Central memory CD8-positive, alpha-beta T cell (primary cell): ENCODE measurements at places on chromosomes 12 and 14.

- no peak for DNase-seq
- H3K27ac ChIP-seq: no peak overlapping the region
- H3K4me1 ChIP-seq: no peaks in the 10 kb centered on the region
These were observed 135.1 kb downstream of the PPM1H start for GRCh38 chr12:62799766-62800406.

GRCh38 chr12:24560192-24560775 lies 388.6 kb downstream of the BCAT1 start:
- H3K27ac ChIP-seq: no peak overlapping the region
- DNase-seq: no peak
- H3K4me3 ChIP-seq: no peak overlapping the region
- peaks cover 5% of the 10 kb centered on the region for H3K36me3 ChIP-seq

GRCh38 chr14:87615822-87616679 lies 376.9 kb downstream of the GALC start:
- no peaks in the 10 kb centered on the region for H3K36me3 ChIP-seq
- no peak overlapping the region for H3K27ac ChIP-seq
- no peaks in the 10 kb centered on the region for H3K27me3 ChIP-seq
- no peaks in the 10 kb centered on the region for H3K4me1 ChIP-seq
- H3K4me3 ChIP-seq: no peak overlapping the region

DNA sequence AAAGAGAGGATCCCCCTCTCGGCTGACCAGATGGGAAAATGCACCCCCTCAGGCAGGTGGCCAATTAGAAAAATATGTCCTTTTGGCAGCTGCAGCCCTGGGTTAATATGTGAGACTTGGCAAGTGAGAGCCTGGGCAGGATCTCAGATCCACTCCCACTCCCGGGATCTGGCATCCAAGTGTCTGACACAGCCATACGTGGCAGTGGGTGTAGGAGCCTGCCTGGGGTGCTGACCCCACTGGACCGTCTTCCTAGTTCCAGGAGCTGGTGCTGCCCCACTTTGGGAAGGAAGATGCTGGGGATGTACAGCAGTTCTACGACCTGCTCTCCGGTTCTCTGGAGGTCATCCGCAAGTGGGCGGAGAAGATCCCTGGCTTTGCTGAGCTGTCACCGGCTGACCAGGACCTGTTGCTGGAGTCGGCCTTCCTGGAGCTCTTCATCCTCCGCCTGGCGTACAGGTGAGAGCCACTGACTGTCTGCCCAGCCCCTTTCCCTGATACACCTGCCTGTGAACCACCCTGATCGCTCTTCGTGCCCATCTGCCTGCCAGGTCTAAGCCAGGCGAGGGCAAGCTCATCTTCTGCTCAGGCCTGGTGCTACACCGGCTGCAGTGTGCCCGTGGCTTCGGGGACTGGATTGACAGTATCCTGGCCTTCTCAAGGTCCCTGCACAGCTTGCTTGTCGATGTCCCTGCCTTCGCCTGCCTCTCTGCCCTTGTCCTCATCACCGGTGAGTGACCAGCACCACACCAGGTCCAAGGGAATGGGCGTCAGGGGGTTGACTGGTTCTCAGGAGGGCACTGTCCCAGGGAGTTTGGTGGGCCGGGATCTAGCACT lies 5.8 kb downstream of the NR4A1 start:
- no peaks in the 10 kb centered on the region for H3K27me3 ChIP-seq
- H3K36me3 ChIP-seq: peaks cover 4% of the 10 kb centered on the region
- no peak for DNase-seq
- no peak overlapping the region for H3K4me3 ChIP-seq
- no peak overlapping the region for H3K27ac ChIP-seq

GRCh38 chr14:50957296-50957695 lies 13.0 kb upstream of the PYGL start:
- no peaks in the 10 kb centered on the region for H3K4me1 ChIP-seq
- no peak for DNase-seq
- no peaks in the 10 kb centered on the region for H3K36me3 ChIP-seq
- H3K27me3 ChIP-seq: peaks cover 7% of the 10 kb centered on the region
- H3K4me3 ChIP-seq: no peak overlapping the region
- H3K27ac ChIP-seq: no peak overlapping the region

GRCh38 chr12:82655751-82656150 lies 31.0 kb upstream of the TMTC2 start:
- peaks cover 10% of the 10 kb centered on the region for H3K27me3 ChIP-seq
- H3K36me3 ChIP-seq: peaks cover 2% of the 10 kb centered on the region
- no peak overlapping the region for H3K27ac ChIP-seq
- H3K4me3 ChIP-seq: no peak overlapping the region
- no peak for DNase-seq

GRCh38 chr12:55797068-55797467 lies 20.5 kb downstream of the SARNP start:
- no peak for DNase-seq
- H3K4me1 ChIP-seq: peaks cover 8% of the 10 kb centered on the region
- H3K27me3 ChIP-seq: no peaks in the 10 kb centered on the region

GRCh38 chr12:124422142-124422569 lies 127.3 kb downstream of the RFLNA start:
- no peak overlapping the region for H3K4me3 ChIP-seq
- H3K27me3 ChIP-seq: no peaks in the 10 kb centered on the region
- peaks cover 11% of the 10 kb centered on the region for H3K4me1 ChIP-seq
